ENCODE measurements at places on chromosomes 5 and 9.
A peak's percentile ranks its signal among the peaks of the same experiment; 100 is the strongest.

- DNase-seq, result no peak
Measured at GRCh38 chr5:57552033-57552432, 69.4 kb upstream of the ACTBL2 start.

DNA sequence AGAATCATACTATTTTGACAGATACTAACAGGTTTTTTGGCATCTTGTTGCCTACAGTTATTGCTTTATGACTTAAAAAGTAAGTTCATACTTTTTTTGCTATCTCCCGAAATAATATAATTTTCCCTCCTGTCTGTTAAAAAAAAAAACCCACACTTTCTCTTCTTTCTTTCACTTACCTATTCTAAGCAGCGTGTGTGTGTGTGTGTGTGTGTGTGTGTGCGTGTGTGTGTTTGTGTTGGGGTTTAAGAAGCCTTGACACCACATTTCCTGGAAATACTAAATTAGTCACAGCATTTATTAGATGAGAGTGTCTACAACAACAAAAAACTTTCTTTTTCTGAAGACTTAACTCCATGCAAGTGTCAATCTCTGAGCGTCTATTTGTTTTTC lies 12.4 kb downstream of the TNFAIP8 start:
- DNase-seq, result no peak

GRCh38 chr5:81852291-81853029 lies 101.6 kb upstream of the SSBP2 start:
- peak; percentile 69 for DNase-seq

- no peak for DNase-seq
Measured at GRCh38 chr9:137876781-137877386, 698 bp upstream of the CACNA1B start.

DNA sequence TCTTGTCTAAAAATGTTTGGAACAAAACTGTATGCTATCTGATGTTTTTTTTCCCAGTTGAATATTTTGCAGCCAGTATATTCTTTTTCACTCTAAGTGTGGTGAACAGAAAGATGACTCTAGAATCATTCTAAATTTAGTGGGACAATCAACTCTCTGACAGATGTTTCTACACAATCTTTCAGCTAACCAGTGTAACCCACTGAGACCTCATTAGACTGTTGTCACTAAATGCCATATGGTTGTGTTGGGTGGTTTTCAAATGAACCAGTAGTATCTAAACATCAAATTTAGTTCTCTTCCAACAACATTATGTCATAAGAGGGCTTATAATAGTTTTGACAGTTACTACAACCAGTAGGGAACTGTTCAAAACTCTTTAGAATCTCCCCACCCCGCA lies 129.6 kb upstream of the PRLR start:
- DNase-seq, result no peak

DNA sequence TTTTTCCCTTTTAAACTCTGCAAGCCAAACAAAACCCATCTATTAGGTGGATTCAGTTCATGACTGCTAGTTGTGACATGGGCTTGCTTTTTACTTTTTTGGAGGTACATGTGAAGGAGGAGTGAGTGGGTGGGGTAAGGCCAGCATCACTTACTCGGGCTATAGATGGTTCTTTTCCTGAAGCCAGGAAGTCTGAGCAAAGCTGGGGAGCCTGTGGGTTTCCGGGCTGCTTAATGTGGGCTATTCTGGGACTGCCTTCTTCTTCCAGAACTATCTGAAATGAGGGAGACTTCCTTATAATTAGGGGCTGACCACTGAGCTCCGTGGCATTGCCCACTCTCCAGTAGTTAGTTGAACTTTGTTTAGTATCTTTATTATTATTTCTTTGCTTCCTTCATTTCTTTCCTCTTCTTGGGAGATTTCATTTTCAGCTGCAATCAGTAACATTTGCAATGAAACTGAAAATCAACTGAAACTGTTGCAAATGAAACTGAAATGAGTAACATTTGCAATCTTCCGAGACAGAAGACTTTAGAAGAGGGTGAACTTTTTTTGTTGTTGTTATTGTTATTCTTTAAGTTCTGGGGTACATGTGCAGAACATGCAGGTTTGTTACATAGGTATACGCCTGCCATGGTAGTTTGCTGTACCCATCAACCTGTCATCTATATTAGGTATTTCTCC lies 204.9 kb downstream of the LRRC70 start:
- peak; percentile 7 for DNase-seq

DNA sequence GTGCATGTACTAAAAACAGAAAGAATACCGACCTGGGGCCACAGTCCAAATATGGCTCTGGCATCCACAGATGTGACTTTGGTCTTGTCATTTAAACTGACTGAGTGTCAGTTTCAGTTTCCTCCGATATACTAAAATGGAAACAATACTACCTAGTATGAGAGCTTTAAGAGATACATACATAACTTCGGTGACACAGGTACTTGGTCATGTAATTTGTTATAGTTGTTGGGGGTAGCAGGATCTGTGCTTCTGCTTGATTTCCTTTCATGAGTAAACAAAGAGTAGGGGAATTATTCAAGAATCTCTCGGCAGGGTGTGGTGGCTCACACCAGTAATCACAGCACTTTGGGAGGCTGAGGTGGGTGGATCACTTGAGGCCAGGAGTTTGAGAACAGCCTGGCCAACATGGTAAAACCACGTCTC lies 32.1 kb downstream of the MTMR12 start:
- no peak for DNase-seq

DNA sequence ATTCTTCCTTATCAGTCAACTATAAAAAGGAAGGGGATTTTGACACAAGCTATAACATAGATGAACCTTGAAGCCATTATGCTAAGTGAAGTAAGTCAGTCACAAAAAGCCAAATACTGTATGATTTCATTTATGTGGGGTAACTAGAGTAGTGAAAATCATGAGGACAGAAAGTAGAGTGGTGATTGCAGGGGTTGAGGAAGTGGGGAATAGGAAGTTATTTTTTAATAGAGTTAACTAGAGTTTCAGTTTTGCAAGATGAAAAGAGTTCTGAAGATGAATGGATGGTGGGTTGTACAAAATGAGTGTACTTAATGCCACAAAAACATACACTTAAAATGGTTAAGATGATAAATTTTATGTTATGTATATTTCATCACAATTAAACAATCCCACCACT lies 65.4 kb upstream of the FAM174A start:
- DNase-seq, result no peak

DNA sequence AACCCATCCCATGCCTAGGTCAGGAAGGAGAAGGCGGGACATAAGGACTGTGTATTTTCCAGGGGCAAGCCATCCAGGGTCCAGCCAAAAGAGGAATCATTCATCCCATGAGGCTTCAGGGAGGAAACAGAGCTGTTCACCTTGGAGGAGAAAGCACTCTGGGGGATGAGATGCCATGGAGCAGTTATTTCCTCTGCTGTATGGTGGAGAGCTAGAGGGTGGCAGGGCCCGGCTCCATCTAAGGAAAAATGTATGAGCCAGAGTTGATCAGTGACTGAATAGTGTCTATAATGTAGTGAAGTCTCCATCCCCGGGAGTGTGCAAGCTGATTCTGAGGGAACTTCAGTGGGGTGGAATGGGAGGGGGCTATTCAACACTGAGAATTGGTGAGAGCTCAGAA lies 8.0 kb downstream of the ENHO start:
- no peak for DNase-seq

- DNase-seq, result no peak
Measured at GRCh38 chr9:131714161-131714646, 25.7 kb downstream of the RAPGEF1 start.

DNA sequence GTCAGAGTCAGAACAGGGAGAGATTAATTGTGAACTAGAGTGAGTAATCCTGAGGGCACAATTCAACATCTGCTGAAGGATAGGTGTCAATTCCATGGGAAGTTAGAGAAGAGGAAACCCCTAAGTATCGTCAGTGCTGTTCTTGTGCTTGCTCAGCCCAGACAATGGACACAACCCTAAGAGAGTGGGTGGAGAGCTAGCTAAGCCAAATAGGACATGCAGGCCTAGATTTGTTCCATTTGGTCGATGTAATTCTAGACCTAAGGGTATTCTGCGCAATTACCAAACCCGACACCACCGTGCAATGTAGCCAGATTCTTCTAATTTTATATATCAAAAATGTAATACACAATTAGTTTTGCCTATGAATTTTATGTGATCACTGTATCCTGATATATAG lies 431.6 kb downstream of the SH3GL2 start:
- DNase-seq, result no peak

GRCh38 chr9:90593646-90594045 lies 49.0 kb downstream of the DIRAS2 start:
- no peak for DNase-seq

- no peak for DNase-seq
Measured at GRCh38 chr5:142826093-142826492, 55.9 kb downstream of the ARHGAP26 start.

GRCh38 chr9:135397142-135397541 lies 82.4 kb upstream of the PPP1R26 start:
- no peak for DNase-seq

GRCh38 chr9:37963936-37964739 lies 60.2 kb upstream of the SLC25A51 start:
- no peak for DNase-seq

DNA sequence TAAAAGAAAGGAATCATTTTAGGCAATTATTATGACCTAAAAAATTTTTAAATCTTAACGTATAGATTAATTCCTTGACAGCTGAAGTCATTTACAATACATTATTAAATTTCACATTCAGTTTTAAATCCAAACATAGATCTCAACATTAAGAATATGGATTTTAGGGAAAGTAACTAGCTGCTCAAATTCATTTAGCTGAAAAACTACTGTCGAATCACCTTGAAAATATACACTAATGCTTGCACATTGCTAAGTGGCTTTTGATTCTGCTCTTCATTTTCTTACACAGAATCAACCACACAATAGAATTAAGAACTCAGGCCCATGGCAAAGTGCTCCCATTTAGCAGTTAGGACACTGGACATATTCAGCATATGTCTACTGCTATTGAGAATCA lies 454.2 kb downstream of the RAB3C start:
- no peak for DNase-seq

GRCh38 chr5:6603643-6604042 lies 29.2 kb downstream of the NSUN2 start:
- DNase-seq, result no peak

GRCh38 chr5:56402266-56403220 lies 169.4 kb upstream of the ANKRD55 start:
- no peak for DNase-seq

DNA sequence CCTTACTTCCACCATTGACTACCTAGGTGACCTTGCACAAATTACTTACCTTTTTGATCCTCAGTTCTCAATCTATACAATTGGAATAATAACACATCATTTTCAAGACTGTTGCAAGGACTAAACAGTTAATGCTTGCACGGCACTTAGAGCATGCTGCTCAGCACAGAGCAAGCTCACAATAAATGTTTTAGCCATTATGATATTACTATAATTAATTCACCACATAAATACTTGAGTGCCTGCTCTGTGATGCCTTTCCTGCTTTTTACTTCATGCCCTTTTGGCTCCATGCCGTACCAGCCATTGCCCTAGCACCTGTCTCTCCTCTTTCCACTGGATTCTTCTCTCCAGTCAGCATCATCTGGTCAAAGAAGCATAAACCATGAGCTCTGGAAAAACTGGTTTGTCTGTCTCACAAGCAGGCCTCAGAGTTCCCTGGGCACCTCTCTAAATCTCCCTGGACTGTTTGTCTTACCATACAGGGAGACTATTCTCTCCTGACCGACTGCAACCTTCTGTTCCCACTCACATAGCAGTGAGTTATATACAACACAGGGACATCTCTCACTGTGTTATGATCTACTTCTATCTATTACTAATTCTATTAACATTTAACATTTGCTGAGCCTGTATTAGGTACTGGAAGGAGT lies 260.4 kb upstream of the ADRA1B start:
- DNase-seq, result no peak

DNA sequence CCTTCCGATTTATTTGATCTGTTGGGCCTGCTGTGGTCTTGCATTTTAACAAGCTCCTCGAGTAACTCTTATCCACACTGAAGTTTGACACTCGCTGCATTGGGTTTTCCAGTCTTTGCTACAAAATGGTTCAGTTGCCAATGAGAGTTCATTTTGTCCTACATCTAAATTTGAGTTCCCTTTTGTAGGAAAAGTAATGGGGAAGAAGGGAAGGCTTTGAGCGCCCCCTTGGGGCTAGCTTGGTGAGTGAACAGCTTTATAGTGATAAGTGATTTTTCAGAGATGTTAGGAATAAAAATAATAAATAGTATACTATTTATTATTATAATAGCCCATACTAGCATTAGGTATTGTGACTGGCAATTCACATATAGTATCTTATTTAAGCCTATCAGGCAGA lies 89.9 kb upstream of the GNAQ start:
- DNase-seq, result peak; percentile 88

DNA sequence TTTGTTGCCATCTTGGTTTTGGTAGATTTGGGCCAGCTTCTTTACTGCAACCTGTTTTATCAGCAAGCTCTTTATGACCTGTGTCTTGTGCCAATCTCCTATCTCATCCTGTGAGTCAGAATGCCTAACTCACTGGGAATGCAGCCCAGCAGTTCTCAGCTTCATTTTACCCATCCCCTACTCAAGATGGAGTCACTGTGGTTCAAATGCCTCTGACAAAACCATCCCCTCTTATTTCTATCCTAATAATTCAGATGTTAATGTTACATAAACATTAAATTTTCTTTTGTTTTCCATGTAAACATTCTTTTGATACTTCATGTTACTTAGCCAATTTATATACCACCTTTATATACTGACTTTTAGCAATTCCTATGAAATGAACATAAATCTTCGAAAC lies 746.3 kb downstream of the CDH18 start:
- no peak for DNase-seq

DNA sequence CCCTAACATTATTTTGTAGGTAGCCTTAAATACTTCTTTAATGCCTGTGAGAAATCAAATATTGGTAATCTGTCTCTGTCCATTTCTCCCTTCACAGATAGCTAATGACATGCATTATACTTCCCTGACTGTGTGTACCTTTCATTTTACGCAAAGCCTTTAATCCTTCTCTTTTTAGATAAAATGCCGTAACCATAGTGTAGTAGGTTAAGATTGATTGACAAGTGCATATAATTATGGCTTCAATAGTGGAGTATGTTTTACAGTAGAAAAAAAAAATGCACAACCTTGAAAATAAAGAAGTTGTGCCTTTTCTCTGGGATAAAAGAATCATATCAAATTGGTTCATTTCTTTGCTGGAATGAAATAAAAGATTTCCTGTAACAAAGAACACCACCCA lies 559.6 kb upstream of the GRAMD2B start:
- DNase-seq, result no peak

DNA sequence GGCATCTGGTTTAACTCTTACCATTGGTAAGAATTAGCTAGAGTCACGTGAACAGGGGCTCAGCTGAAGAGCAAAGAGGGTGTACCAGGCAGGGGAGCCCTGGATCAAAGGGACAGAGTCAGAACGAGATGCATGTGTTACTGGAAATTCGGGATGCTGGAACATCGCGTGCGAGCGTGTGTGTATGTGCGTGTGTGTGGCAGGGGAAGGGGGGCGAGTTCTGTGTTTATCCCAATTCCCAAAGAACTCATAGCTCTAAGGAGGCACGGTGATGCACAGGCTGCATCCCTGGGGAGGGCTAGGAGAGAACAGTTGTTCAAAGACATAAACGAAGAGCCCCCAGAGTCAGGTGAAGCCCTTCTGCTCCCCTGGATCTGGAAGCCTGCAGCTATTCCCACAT lies 353.3 kb downstream of the GADD45G start:
- no peak for DNase-seq
